ENCODE measurements at places on chromosomes 4 and X.

- no peak for DNase-seq
Observed at GRCh38 chr4:160745126-160745525, 1418.7 kb downstream of the FSTL5 start.

DNA sequence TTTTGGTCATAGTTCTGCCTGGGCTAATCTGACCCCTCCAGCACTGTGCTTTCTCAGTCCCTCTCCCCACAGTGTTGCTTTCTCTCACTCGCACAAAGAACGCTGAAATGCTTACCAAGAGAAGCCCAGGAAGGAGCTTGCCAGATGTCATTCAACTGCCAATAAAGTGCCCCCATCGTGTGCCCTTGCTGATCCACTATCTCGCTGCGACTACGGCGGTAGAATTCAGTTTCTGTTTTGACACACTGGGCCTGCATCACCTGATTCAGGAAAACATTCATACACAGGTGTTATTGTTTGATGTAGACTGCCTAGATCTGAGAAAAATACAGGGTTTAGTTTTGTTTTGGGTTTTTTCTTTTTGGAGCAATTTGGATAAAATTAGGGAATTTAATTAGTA lies 121.2 kb downstream of the MANBA start:
- DNase-seq: no peak

DNA sequence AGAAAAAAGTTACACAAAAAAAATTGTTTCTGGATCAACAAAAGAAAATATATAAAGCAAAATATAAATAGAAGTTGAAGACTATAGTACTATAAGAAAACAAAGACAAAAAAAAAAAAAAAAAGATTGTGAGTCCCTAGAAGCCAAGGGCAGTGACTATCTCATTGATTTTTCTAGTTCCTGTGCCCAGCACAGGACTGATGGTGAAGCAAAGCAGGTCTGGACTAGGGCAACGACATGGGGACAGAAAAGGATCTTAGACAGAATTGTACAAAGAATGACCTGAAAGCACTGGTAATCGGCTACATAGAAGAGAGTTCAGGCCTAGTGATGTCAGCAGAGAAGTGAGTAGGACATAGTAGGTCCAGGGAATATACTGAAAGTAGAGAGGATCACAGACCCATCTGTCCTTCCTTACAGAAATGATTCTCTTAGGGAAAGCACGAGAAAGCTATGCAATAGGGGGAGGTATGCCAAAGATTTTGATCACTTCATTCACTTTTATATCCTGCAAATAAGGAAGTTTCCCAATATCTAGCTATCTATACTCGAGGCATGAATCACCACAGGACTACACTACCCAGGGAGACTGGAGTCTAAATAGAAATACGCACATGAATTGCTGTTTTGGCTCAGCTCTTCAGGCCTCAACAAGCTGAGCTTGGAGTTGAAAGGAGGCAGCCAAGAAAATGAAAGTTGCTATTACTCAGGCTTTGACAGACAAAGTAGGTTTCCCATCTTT lies 230.9 kb upstream of the GPC4 start:
- DNase-seq: no peak

GRCh38 chr4:40461062-40461461 lies 125.9 kb downstream of the CHRNA9 start:
- DNase-seq: no peak

- DNase-seq: no peak
Observed at GRCh38 chr4:100489305-100489704, 28.5 kb downstream of the EMCN start.

- DNase-seq: no peak
Observed at GRCh38 chrX:132818638-132819037, 139.8 kb downstream of the HS6ST2 start.

DNA sequence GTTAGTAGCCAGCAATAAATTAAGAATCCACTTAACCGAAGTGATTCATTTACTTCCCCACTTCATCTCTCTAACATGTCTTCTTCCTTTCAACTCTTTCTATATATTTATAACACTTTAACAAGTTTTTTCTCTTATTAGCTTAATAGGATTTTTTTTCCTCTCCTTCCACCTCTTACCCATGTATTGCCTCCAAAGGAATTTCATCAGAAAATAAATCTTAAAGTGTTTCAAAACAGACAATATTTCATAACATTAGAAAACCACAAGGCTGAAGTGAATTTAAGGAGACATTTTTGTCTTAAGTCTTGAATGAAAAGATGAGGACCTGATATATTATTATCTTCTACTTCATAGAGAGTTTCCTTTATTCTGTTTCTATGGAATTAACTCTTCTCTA lies 101.5 kb downstream of the PDGFC start:
- no peak for DNase-seq

- no peak for DNase-seq
Observed at GRCh38 chrX:120305531-120306141, 5.6 kb downstream of the TMEM255A start.

DNA sequence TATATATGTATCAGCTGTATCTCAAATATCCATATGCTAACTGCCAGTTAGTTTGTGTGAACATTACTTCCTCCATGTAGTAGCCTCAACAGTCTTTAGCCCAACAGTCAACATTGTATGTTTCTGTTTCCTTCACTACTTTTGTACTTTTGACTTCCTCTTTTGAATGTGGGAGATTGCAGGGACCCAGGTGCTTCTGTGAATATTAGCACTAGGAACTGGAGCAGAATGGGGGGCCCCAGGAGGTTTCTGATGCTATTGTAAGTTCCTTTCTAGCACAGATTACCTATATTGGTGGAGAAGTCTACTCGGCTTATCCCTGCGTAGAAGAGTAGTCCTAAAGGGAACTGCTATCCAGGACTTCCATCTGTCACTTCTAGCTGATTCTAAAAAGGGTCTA lies 2.3 kb downstream of the PLAC8 start:
- DNase-seq: no peak
